Colonic mucosa (tissue), 4 donors: ENCODE measurements at places on chromosomes 4 and X. TPM values are rescaled to one million over a fixed set of nuclear protein-coding genes. Genes with fewer than 3 reads are reported as not detected.

Gene TTC29
- total RNA-seq, result not detected

Gene PTCHD1
- total RNA-seq, result 1.6 TPM

Gene GPRIN3
- 22.5 TPM for total RNA-seq

Gene DMRTC1B
- total RNA-seq, result 0.58 TPM

Gene SLC38A5
- total RNA-seq, result 89.3 TPM

Gene DKK2
- total RNA-seq, result 0.56 TPM

Gene SLITRK4
- total RNA-seq, result 0.07 TPM

DNA sequence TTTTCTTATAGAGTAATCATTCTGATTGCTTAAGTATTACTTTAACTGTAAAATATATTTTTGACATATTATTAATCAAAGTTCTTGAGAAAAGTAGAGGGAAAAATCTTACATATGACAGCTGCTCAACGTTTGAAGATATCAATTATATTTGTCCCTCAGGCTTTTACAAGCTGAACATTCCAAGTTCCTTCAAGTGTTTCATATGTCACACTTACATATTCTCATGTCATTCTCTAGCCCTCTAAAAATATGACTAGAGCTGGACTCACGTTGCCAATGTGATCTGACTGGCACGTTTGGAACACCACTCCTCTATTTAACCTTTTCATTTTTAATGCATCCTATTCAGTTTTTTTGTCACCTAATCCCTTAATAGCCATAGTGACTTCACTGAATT lies 492.9 kb downstream of the PCDH18 start:
- no peak for DNase-seq

DNA sequence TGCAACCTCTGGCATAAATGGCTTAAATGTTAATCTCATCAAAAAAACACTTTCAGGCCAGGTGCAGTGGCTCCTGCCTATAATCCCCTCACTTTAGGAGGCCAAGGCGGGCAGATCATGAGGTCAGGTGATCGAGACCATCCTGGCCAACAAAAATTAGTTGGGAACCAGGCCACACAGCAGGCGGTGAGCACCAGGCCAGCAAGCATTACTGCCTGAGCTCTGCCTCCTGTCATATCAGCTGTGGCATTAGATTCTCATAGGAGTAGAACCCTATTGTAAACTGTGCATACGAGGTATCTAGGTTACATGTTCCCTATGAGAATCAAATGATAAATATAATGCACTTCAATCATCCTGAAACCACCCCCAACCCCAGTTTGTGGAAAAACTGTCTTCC lies 125.8 kb downstream of the LRBA start:
- DNase-seq, result no peak

DNA sequence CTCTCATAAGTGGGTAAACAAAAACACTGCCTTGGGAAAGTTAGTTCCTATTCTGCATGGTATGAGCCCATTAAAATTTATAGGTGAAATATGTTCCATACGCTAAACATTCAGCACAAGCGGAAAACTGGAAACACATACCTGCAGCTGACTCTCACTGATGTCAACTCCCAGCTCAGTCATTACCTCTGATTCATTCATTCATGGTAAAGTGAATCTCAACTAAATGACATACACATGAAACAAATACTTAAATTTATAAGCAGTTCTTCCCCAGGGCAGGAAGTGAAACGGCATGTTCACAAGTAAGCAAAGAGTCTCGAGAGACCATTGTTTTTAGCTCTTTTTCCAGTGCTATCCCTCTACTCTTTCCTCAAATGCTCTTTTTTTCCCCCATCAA lies 1.6 kb downstream of the SLC10A6 start:
- DNase-seq, result no peak

GRCh38 chr4:22356987-22357596 lies 158.8 kb downstream of the ADGRA3 start:
- no peak for DNase-seq

GRCh38 chr4:123856689-123857545 lies 460.3 kb downstream of the SPRY1 start:
- peak; percentile 48 for DNase-seq

DNA sequence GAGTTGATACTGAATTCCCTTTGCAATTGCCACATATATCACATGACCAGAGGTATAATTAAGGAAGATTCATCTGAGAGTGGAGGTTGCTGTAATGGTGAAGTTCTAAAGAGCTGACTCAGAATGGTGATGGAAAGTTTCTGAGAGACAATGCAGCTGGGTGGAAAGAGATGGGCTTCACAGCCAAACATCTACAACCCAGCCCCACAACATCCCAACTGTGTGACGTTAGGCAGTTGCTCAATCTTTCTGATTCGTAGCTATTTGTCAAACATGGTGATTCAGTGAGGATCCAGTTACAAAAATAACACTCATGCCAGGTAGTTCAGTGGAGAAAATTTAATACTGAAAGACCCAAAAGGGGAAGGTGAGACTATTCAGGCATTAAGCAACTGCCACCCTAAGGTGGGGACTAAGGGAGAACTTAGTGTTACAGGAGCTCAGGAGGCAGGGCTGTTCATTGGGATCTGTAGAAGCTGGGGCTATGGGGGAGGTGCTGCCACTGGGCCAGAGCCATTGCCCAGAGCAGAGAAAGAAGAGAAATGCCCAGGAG lies 6.9 kb upstream of the AFF1 start:
- no peak for DNase-seq

DNA sequence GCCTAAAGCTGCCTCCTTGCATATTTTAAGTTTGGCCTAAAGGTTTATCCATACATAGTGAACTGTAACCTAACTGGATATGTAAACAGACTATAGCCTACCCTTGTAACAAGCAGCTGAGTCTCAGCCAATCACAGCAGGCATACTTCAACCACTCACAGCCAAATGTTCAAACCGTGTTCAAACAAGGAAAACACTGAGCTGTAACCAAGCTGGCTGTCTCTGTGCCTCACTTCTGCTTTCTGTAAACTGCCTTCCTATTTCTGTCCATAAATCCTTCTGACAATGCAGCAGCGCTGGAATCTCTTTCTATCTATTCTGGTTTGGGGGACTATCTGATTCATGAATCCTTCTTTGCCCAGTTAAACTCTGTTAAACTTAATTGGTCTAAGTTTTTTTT lies 16.4 kb downstream of the DSPP start:
- DNase-seq, result no peak

DNA sequence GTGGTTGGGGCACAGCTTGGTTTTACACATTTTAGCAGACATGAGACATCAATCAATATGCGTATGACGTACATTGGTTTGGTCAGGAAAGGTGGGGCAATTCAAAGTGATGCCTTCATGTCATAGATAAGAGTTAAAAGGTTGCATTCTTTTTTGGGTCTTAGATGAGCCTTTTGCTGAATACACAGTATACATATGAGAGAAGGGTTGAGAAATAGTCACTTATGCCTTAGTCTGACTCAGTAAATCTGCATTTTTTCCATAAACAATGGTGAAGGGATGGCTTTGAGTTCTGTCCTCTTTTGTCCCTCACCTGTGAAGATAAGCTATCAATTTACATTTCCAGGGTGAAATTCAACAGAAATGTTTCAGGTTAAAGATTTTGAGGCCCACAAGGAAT lies 43.9 kb upstream of the UGT2B15 start:
- DNase-seq, result no peak

- DNase-seq, result peak; percentile 41
These were observed 6.5 kb downstream of the CRLF2 start for GRCh38 chrX:1205681-1206611.

- DNase-seq, result no peak
These were observed 125.8 kb upstream of the CLNK start for GRCh38 chr4:10810411-10810810.

- no peak for DNase-seq
These were observed 1.5 kb upstream of the USP46 start for GRCh38 chr4:52660643-52661042.

DNA sequence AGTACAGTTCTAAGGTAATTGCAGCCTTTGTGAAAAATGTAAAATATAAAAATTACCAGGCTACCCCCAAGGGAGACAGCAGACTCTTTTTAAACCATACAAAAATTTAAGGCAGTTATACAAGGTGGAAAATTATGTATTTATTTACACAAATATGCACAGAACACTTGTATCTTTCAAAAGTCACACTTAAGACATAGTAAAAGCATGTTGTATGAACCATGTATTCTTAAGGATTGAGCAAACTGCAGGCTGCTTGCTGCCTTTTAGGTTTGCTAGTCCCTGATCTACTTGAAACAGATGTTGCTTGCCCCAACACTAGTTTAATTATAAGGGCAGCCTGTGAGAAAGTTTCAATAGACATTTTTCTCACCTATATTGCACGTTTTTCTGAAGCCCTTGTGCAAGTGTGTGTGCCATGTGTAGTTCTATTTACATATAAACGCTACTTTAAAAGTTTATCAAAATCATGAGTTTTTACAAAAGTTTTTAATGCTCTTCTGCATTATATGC lies 72.8 kb downstream of the PRSS12 start:
- DNase-seq, result no peak
